ENCODE measurements at places on chromosomes 13 and 19. TPM values are rescaled to one million over a fixed set of nuclear protein-coding genes. Genes with fewer than 3 reads are reported as not detected.
A peak's percentile ranks its signal among the peaks of the same experiment; 100 is the strongest.

DNA sequence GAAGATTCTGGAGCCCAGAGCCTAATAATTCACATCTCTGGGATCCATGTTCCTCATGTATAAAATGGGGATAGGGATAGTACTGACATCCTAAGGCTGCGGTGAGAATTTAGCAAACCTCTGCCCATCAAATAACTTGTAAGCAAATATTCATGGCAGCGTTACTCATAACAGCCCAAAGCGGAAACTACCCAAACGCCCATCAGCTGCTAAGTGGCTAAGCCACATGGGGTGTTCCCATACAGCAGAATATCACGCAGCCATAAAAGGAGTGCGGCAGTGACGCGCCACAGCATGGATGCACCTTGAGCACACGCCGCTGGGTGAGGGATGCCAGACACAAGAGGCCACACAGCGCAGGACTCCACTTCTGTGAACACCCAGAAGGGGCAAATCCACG lies 19.7 kb downstream of the VRK3 start:
- no peak for DNase-seq

DNA sequence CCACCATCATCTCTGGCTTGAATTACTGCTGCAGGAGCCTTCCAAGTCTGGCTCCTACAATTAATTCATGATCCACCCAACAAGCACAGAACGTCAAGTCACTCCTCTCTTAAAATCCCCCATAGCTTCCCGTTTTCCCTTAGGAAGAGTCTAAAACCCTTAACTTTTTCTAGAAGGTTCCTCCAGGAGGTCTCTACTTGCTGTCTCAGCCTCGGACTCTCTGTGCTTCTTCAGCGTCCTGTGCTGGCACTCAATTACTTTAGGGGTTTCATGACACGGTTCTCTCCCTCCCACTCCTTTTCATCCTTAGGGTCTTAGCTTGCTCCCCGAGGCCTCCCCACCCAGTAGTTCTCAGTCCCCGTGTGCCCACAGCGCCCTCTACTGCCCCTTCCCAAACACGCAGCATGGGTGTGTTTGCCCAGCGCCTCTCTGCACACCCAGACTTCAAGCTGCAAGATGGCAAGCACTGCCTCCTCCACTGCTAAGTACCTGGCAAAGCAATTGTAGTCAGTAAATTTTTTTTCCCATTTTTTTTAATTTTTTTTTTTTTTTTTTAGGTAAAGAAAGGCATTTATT lies 25.8 kb upstream of the MAP3K10 start:
- peak; percentile 71 for DNase-seq

GRCh38 chr19:43780706-43781525 lies at the start of gene KCNN4:
TSS of gene KCNN4 (minus strand) at chr19:43780973. CDS start at chr19:43780861, 112 bp downstream.
- no peak for DNase-seq

- DNase-seq, result no peak
Measured at GRCh38 chr19:19039901-19040300, 6.5 kb downstream of the ARMC6 start.

GRCh38 chr19:58392945-58393724 lies 2.3 kb upstream of the RNF225 start:
- no peak for DNase-seq

DNA sequence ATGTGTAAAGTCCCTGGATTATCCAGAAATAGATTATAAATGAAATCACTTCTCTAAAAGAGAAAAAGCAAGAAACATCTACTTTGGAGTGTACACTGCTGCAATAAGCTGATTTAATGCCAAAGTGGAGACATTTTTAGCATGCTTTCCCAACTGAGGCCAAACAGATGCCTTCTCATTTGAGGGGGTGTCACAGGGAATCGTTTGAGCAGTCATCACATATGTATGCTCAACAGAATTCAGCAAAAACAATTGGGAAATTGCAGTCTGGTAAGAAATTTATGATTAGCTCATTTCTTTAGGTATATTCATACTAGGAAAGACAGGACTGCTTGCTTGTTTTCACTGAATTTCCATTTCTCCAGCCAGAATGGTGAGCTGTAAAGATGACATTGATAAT lies 27.3 kb upstream of the TPP2 start:
- DNase-seq, result no peak

Gene COL4A1
- total RNA-seq, result 39.0 TPM

Gene RDH8
- total RNA-seq, result not detected

Gene KCNRG
- 3.1 TPM for total RNA-seq

Gene OR7D2
- total RNA-seq, result 0.79 TPM

Gene SIGLEC8
- 0.31 TPM for total RNA-seq
